ENCODE measurements at places on chromosomes 4 and X.

- no peak for DNase-seq
Observed at GRCh38 chrX:70253377-70254062, 6.5 kb downstream of the P2RY4 start.

DNA sequence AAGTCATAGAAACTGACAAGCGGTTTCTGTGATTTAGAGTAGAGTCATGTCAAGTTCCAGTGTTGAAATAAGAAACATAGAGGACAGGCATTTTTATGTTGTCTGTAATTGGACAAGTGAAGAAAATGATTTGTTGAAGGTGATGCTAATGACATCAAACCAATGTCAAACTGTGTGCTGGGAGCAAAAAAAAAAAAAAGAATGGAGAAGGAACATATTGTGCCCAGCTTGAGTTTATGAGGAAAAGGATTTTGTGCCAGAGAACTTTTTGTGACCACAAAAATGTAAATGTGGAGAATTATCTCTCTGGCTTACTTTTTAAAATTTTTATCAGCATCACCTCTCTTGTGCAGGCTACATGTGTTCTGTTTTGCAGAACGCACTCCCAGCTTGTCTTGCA is 495.7 kb downstream of the RAPGEF2 start:
- no peak for DNase-seq

DNA sequence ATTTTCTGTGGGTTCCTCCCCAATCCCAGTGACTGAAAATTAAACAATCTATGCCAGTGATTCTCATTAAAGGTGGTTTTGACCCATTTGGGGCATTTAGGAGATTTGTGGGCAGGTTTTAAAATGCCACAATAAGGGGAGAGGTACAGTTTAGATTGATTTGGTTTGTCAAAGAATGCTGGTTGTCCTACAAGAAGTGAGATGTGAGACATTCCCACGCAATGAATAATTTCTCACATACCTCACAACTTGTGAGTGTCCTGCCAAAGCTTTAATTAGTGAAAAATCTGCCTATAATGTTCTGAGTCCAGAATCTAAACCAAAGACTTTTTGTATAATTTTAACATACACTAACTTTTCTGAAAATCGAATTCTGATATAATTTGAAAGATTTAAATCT is 199.4 kb downstream of the MAPK10 start:
- no peak for DNase-seq

DNA sequence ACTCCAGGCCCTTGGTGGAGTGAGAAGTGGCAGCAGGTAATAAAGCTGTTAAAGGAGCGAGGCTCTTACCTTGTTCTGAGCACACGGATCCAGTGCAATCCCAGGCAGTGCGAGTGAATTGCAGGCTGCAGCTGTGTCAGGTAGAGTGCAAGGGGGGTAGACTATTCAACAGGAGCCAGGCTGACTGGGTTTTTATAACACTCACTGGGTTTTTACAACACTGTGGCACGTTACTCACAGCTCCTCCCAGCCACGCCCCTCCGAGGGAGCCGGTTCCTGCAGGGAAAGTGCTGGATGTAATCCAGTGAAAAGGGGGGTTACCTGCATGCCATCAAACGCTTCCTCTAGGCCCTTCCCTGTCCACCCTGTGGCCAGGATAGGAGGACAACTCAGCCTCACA is 358 bp downstream of the FGFBP1 start:
- no peak for DNase-seq

- DNase-seq: peak; percentile 47
Observed at GRCh38 chr4:104492183-104492771, 2.4 kb downstream of the CXXC4 start.

DNA sequence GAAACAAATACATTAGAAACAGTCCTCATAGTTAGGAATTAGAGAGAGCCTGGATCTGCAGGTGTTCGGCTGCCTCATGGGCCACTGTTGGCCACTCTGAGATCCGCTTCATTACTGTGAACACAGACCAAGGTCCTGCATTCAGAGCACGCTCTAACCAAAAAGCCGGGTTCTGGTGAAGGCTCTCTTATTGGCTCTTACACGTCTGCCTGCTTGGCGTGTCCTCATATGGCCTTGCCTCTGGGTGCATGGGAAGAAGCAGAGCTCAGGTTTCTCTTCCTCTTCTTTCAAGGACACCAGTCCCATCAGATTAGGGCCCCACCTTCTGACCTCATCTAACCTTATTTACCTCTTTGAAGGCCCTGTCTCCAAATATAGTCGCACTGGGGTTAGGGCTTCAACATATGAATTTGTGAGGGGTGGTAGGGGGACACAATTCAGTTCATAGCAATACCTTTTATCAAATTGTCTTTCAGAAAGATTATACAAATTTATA is 37.1 kb upstream of the ELF2 start:
- DNase-seq: peak; percentile 53

- no peak for DNase-seq
Observed at GRCh38 chrX:1411326-1411725, 19.4 kb upstream of the SLC25A6 start.

- no peak for DNase-seq
Observed at GRCh38 chr4:168880811-168881595, 129.1 kb downstream of the CBR4 start.

GRCh38 chr4:53450773-53451172 is 73.3 kb downstream of the FIP1L1 start:
- DNase-seq: no peak

- DNase-seq: no peak
Observed at GRCh38 chr4:48705609-48706008, 74.5 kb downstream of the FRYL start.

DNA sequence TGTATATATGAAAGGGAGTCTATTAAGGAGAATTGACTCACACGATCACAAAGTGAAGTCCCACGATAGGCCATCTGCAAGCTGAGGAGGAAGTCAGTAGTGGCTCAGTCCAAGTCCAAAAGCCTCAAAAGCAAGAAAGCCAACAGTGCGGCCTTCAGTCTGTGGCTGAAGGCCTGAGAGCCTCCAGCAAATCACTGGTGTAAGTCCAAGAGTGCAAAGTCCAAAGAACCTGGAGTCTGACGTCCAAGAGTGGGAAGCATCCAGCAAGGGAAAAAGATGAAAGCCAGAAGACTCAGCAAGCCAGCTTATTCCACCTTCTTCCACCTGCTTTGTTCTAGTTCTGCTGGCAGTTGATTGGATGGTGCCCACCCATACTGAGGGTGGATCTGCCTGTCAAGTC is 104.1 kb downstream of the IL1RAPL2 start:
- no peak for DNase-seq

DNA sequence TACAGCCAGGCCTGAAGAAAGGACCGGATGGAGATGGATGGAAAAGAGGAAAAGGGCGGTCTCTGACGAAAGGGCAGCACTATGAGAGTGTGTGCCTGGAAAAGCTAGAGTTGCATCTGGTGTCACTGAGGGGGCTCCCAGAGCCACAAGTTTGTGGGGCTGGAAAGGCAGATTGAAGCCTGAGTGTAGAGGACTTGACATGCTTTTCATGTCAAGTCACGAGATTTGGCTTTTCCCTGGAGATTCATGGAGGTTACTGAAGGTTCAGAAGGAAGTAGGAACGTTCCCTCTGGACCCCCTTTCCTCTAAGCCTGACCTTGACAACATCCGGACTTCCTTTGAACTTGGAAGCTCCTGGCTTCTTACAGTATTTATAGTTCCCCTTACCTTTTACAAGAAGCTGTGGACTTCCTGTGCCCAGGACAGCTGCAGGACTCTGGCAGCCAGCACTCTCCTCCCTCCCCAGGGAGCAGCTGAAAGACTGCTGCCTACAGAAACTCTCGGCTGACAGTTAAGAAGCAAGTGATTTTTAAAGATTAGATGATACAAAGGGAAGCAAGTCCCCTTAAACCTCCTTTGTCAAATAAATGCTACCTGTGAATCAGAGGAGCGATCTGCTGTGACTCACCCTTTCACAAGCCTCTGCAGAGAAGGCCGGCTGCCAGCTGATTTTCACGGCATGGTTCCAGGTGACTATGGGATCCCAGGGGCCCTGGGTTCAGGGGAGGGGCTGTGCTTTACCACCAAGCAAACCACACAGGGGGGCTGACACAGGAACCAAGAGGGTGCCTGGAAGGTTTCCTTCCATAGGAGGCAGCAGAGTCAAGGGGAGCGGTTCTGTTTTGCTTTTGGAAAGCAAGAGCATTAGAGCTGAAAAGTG is 72.9 kb upstream of the STIM2 start:
- DNase-seq: peak; percentile 85

GRCh38 chr4:186580669-186581068 is 25.3 kb upstream of the MTNR1A start:
- no peak for DNase-seq
